ENCODE measurements at places on chromosomes 11 and 22.

GRCh38 chr22:49524362-49524761, 303.3 kb downstream of the BRD1 start:
- DNase-seq: no peak

GRCh38 chr11:3182462-3182852, 17.3 kb upstream of the OSBPL5 start:
- no peak for DNase-seq

DNA sequence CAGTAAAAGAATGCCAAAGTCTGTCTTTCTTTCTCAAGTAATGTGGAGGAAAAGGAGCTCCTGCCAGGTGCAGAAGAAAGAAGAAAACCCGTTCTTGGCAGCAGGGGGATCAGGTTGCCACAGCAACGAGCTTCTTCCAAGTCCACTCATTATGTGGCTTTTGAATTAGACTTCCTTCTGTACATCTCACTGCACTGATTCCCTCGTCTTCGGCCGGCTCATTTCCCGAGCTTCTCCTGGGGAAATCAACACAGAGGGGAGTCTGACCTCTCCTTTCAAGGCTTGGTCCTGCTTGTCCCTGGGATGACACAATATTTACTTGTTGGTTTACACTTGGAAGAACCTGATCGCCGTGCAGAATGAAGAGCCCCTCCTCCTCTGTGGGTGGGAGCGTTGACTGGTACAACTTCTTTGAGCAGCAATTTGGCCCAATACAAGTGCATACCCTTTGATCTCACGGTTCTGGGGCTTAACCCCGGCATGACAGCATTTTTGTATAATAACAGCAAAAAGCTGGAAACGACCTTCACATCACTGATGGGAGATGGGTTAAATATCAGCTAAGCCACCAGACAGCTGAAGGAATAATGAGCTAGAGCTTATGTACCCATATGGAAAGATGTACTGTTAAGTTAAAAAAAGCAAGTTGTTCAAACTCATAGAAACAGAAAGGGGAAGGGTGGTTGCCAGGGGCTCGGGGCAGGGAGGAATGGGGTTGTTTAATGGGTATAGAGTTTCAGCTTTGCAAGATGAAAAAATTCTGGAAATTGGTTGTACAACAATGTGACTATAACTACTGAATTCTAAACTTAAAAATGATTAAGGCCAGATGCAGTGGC, 35.4 kb downstream of the MCHR1 start:
- DNase-seq: no peak

- DNase-seq: no peak
Measured at GRCh38 chr22:24875862-24876506, 70.0 kb downstream of the SGSM1 start.

DNA sequence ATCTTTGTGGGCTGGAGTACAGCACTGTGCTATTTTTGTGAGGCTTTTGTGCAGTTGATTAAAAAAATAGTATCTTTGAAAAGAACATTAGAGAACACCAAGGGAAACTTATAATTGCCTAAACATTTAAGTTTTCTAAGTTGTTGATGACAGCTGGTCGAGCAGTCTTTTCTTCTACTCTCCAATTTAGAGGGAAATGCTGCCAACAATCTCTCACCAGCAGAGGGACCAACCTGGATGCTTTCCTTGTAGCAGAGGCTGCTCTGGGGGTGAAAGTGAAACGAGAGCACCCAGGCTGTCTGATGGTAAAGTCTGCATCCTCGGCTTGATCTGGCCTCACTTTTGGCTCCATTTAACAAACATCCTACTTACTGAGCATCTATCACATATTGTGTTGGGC, 1286.5 kb upstream of the TENM4 start:
- DNase-seq: no peak

GRCh38 chr22:28810821-28811491, 10.6 kb upstream of the XBP1 start:
- peak; percentile 25 for DNase-seq

GRCh38 chr11:73705053-73705452, 55.8 kb downstream of the RAB6A start:
- no peak for DNase-seq

- no peak for DNase-seq
Measured at GRCh38 chr11:105357146-105357545, 217.6 kb upstream of the CARD18 start.

DNA sequence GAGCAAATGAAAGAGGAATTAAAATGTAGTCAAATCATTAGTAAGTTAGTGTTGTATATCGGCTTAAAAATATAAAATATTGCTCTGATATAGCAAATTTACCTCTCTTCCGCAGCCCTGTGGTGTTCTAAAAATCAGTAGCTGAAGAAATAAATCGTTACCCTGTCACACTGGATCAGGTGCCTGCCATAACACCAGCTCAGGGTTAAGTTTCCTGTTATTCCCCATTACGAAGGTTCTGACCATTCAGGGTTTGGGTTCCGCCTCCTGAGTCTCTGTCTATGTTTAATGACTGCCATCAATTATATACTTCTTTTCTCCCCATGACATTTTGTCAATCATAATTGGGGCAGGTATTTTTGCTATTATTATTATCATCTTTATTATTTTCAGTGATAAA, 658.5 kb downstream of the OPCML start:
- no peak for DNase-seq

- DNase-seq: no peak
Measured at GRCh38 chr11:125372088-125372487, 124.0 kb downstream of the FEZ1 start.

GRCh38 chr22:28831140-28832072, 31.0 kb upstream of the XBP1 start:
- no peak for DNase-seq

GRCh38 chr11:4181782-4182721, 87.5 kb downstream of the RRM1 start:
- DNase-seq: no peak

DNA sequence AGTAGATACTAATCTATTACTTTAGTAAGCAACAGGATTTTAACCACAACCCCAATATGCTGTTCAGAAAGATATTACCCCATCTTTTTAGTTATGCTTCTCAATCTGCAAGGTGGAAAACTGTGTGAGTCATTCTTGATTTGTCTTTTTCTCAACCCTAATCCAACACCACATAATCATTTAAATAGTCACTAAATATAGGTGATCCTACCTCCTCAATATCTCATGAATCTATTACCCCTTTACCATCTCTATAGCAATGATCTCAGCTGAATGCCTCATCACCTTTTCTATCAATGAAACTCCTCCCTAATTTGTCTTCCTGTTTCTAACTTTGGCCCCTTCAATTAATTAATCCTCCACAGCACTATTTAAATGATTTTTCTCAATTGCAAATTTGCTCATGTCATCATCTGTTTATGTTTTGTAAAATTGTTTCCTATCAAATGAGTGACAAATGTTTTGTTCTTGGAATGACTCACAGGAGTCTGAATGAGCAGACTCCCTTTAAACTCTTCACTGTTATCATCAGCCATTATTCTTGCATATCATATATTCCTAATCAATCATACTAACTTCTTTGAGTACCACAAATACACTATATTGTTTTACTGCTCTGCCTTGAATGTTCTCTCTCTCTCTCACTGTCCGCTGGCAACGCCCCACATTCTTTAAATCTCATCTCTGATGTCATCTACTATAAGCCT, 26.1 kb downstream of the SNX19 start:
- no peak for DNase-seq

- DNase-seq: no peak
Measured at GRCh38 chr22:40534379-40535188, 101.9 kb downstream of the MRTFA start.

DNA sequence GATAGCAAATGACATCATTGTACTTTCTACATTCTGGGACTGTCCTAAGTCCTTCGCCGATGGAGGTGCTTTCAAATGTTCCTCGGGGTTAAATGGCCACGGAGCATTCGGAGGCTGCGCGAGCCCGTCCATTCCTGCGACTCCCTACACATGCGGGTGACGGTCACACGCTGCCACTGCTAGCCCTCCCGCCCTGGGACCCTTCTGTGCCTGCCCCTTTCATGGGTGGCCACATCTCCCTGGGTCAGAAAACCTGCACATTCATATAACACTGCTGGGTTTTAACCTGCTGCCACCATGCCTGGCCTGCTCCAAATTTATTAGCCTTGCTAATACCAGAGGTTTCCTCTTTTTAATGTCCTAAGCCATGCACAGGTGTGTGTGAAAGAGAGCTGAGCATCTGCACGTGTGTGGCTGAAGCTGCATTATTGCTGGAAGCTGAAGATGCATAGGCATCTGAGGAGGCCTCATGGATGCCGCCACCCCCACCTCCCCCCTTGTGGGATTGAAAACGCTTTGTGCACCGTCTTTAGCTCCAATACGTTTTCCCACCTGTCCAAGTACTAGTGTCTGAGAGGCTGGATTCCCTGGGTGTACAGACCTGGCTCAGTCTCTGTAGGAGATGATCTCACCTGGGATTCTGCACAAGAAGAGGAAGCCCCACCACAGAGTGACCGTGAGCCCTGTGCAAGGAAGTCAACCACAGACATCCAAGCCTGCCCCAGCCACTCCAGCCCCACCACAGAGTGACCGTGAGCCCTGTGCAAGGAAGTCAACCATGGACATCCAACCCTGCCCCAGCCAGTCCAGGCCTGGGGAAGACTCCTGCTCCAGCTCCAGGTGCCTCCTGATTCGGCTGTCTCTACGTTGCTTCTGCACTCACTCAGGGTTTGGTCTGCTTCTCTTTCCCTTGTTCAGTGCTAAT, 626.4 kb downstream of the BRD1 start:
- DNase-seq: no peak

GRCh38 chr22:49616356-49617231, 211.1 kb downstream of the BRD1 start:
- DNase-seq: no peak

- DNase-seq: no peak
Measured at GRCh38 chr11:26805001-26805400, 83.1 kb upstream of the SLC5A12 start.

GRCh38 chr11:34072832-34073231, 21.3 kb downstream of the CAPRIN1 start:
- DNase-seq: no peak

GRCh38 chr11:13487661-13488030, 8.2 kb downstream of the PTH start:
- no peak for DNase-seq

DNA sequence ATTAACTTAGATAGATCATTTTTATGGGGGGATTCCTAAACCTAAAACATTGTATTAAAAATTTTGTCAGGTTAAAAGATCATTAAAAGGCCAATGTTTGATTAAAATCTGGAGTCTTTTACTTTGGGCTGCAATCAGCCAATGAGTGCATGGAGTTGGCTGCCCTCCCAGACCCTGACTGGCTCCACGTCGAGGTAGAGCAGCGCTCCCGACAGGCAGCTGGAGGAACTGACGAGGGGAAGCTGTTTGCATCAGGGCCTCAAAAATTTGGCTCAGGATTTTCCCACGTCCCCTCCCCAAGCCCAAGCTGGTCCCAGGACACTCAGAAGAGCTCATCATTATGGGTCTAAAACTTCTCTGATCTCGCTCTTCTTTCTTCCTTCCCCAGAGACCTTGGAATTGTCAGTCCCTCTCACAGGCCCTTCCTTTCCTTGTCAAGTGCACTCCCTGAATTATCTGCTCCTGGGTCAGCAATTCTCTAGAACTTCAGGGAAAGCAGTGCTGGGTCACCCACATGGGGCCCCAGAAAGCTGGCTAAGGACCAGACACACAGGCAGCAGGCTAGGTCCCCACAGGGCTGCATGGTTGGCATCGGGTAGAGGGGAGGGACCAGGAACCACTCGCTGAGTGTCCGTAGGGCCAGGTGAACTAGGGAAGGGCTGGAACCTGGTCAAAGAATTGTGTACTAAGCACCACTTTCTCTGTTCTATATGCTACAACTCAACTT, 119.6 kb upstream of the IGLL5 start:
- DNase-seq: no peak

- DNase-seq: no peak
Measured at GRCh38 chr11:102829316-102830000, 14.0 kb downstream of the MMP3 start.

DNA sequence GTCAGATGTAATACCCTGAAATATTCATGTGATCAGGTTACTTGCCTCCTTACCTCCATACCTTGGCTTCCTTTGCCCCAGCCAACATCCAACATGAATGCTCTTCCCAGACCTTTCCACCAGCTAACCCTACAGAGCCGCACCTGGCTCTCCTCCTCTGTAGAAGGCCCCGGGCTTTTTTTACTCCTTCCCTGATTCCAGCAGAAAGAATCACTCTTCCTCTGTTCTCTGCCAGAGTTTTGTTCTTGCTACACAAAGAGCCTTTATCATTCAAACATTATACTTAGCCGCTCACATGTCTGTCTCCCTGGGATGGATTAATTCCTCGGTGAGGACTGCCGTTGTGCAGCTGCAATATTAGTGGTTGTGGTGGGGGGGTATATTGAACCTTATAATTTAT, 116.8 kb upstream of the GRAMD1B start:
- DNase-seq: no peak

DNA sequence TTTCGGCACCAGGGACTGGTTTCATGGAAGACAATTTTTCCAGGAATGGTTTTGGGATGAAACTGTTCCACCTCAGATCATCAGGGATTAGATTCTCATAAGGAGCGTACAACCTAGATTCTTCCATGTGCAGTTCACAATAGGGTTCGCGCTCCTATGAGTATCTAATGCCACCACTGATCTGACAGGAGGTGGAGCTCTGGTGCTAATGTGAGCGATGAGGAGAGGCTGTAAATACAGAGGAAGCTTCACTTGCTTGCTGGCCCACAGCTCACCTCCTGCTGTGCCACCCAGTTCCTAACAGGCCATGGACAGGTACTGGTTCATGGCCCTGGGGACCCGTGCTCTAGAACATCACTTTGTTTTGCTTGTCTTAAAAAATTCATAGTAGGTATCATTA, 41.8 kb upstream of the AMPD3 start:
- DNase-seq: no peak

- DNase-seq: no peak
Measured at GRCh38 chr11:117814204-117814765, 10.3 kb downstream of the FXYD2 start.

- no peak for DNase-seq
Measured at GRCh38 chr11:123484448-123484847, 54.4 kb downstream of the GRAMD1B start.

GRCh38 chr11:34549271-34549670, 35.7 kb upstream of the ELF5 start:
- no peak for DNase-seq

GRCh38 chr11:2775083-2775625, 75.4 kb upstream of the KCNQ1OT1 start:
- DNase-seq: no peak

GRCh38 chr11:34235189-34235588, 122.6 kb downstream of the ABTB2 start:
- no peak for DNase-seq

- DNase-seq: no peak
Measured at GRCh38 chr11:33669598-33670249, 30.9 kb downstream of the C11orf91 start.

GRCh38 chr22:33513388-33514338, 406.6 kb downstream of the LARGE1 start:
- DNase-seq: no peak

GRCh38 chr22:40684728-40685127, 5.4 kb downstream of the MCHR1 start:
- no peak for DNase-seq

DNA sequence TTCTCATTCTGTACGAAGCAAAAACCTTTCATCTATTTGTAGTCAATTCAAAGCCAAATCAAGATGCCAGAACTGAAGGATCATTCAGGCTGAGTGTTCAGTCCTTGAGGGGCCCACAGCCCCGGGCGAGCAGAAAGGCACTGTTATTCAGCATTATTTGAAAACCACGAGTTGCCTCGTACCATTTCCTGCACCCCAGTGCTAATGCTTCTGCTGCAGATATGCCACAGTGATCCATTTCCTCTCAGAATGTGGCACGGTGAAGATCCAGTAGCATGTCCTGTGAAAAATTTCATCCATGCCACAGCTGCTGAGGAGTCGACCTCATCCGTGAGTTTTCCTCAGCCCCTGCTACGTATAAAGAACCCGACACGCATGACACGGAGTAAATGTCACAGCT, 85.4 kb downstream of the OSBP2 start:
- DNase-seq: no peak

Data from central memory CD8-positive, alpha-beta T cell (primary cell).